ENCODE measurements at places on chromosomes 12 and 14.

DNA sequence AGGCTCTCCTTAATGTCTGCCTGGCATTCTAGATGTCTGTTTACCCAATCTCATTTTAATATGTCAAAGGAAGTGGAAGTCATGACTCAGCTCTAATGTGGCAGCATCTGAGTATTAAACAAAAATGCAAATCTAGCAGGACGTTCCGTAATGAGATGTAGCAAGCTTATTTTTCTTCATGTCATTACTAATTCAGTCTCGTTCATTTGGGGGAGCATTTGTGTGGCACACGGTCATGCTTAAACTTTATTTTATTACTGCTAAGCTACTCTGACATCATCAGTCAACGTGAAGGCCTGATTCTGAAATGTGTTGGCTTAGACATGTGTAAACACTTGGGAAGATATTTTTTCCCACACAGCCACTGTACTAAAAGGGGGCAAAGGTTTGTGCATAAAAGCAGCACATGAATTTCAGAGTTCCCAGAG lies 326.7 kb upstream of the TMPO start:
- no peak for DNase-seq

DNA sequence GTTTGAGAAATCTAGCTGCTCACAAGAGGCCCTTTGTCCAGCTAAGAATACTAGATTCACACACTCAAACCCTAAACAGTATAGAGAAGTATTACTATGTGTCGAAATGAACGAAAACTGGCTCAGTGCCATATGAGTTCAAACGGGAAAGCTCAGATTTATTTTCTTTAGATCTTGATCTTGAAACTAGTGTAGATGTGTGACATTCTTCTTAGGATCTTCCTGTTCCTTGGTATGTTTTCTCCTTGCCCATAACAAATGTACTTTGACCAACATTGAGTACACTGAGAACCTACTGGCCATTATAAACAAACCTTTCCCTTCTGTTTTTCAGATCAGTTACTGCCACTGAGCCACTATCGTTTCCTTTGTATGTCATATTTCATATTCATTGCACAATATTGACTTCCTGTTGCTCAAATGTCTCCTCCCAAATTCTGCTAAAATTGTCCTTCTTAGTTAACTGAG lies 21.3 kb downstream of the MYBPC1 start:
- no peak for DNase-seq

- peak; percentile 32 for DNase-seq
These were observed 5.5 kb upstream of the GPR68 start for GRCh38 chr14:91249841-91250616.

- no peak for DNase-seq
These were observed 448 bp downstream of the TSPAN9 start for GRCh38 chr12:3077572-3078081.

DNA sequence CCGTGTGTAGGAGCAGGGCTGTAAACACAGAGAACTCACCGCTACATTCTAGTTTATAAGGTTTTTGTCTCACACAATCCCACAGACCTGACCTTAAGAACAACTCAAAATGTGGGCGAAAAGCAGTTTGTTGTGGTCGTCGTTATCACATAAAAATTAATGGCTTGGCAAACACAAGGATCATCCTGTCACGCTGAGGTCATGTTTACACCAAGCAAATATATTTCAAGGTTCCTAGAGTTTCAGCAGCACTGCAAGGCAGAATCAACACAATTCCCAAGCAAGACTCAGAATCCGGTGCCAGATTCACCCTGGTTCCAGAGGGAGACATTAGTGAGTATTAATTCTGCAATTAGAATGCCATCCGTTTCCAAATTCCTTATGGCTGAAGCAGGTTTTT lies 30.1 kb upstream of the MAP1LC3B2 start:
- DNase-seq = no peak

DNA sequence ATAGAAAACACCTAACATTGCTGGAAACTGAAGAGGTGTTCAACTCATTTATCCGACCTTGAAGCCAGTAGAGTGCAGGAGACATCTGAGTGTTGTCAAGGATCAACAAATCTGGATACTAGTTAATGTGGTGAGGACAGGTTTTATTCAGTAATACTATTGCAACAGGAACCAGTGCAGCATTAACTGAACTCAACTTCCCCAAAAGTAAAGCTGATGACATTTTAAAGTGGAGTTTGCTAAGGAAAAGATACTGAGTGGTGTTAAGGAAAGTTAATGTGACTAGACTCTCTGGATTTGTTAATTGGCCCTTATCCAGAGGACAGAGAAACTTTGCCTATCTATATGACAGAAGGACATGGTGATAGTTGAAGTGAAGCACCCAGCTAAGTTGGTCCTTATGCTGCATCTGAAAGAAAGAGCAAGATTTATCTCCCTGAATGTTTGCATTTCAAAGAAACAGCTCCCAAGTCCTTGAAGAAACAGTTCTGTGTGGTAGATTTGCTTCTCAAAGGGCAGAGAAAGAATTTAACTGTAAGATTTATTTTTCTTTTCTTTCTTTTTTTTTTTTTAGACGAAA lies 1.2 kb upstream of the CLEC7A start:
- DNase-seq = no peak

DNA sequence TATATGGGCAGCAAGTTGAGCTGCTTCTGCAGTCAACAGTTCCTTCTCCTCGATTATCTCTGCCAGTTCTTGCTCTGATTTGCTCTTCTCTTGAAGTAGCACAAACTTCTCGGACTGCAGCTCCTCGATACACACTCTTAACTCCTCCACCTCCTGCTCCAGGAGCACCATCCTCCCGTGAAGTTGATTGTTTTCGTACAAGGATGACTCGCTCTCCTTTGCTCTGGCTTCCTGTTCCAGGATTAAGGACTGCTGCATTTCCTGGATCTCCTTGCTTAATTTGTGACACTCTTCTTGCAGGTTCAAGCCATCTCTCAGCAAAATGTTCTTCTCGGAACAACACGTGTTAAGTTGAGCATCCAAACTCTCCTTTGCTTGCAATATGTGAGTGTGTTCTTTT lies 56.2 kb upstream of the VPS33A start:
- DNase-seq = no peak

- DNase-seq = no peak
These were observed 10.7 kb downstream of the TTC5 start for GRCh38 chr14:20295067-20295466.

- no peak for DNase-seq
These were observed 68.3 kb downstream of the DERA start for GRCh38 chr12:15979096-15980092.

DNA sequence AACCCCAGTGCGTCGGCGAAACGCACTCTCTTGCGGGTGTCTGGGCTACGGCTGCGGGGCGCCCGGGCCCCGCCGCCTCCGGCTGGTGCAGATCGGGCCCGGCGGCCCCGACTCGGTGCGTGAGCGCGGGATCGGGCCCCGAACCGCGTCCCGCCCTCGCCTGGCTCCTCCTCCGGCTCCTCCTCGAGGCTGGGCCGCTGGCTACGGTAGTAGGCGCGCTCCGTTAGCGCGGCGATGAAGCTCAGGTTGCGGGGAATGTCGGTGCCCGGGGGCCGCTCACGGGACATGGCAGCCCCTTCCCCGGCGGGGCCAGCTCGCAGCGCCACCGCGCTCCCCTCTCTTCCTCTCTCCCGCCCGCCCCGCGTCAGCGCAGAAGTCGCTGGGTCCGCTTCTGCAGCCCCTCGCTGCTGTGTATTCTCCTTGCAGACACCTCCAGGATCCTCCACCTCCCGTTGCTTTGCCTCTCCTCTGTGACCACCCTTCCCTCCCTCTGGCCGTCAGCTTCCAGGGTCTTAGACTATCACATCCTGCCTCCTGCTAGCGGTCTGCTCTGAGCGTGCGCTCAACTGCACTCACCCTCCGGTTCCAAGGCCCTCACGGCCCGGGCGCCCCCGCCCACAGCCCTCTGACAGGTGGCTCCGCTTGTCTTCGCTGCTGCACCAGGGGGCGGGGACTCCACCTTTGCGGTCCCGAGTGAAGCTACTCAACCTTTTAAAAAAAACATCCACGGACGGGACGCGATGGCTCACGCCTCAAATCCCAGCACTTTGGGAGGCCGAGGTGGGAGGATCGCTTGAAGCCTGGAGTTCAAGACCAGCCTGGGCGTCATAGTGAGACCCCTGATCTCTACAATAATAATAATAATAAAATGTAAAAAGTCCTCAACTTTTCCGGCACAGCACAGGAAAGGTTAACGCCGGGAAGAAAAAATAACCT lies at the start of gene PPP1R3E:
TSS of gene PPP1R3E (minus strand) at position 570 of the 936 bp plus-strand sequence. CDS start at position 287, 283 bp downstream.
- DNase-seq = peak; percentile 59

GRCh38 chr14:54901380-54902142 lies 1.1 kb downstream of the GCH1 start:
- no peak for DNase-seq

DNA sequence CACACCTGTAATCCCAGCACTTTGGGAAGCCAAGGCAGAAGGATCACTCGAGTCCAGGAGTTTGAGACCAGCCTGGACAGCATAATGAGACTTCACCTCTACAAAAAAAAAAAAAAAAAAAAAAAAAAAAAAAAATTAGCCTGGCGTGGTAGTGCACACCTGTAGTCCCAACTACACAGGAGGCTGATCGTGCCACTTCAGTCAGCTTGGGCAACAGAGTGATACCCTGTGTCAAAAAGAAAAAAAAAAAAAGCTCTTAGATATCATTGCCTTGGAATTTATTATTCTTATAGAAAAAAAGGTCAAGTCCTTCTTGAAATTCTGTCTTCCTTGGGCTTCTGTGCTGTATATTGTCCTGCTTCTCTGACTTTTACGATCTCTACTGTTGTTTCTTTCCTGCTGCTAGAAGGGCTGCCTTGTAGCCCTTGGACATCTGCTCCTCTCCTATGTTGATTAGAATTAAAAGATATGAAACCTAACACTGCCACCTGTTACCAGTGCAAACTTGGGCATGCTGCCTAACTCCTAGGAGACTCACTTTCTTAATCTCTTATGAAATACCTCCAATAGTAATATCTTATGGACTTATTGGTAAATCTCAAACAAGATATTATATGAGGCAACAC lies 5.7 kb downstream of the TMEM19 start:
- peak; percentile 18 for DNase-seq

DNA sequence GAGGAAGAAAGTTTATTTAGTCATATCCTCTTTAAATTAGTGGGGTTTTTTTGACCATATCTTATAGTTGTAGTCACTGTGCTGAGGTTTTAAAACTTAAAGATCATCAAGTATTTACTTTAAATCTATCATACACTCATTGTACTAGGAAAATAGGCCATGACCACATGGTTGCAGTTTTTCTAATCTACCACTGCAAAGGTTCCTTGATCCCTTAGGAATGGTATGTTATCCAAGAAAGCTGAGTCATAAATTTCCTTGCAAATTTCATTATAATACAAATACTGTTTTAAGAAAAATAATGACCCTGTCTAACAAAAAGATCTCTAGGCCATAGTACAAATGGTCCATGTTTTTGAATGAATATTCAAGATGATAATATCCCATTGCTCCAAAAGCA lies 74.7 kb downstream of the DBX2 start:
- no peak for DNase-seq

DNA sequence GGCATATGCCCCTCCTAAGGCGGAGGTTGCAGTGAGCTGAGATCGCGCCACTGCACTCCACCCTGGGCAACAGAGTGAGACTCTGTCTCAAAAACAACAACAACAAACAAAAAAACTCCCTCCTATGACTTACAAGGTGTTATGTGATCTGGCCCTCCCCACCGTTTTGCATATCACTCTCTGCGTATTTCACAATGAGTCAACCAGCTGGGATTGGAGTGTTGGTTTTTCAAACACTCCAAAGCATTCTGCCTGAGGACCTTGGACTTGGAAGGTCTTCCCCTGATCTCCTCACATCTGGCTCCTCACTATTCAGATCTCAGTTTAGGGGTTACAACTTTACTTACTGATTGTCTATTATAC lies 14.0 kb downstream of the MANSC1 start:
- no peak for DNase-seq

GRCh38 chr12:31440586-31440985 lies 114.6 kb upstream of the SINHCAF start:
- DNase-seq = no peak

DNA sequence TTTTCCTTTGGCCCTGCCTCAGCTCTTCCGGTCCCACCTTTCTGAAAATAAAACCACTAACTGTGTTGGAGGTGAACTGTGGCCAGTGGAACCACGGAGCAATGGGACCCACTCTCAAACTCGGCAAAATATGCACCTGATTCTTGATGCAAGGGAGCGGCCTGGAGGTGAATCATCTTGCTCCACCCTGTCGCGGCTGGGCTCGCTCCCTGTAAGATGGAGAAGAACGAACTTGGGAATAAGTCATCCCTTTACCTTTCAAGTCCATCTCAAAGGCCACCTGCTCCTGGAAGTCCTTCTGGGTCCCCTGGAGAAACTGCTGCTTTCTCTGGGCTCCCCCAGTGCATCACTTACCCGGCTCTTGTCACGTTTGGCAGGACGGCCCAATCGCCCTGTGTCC lies 309.9 kb downstream of the BCL11B start:
- no peak for DNase-seq

- no peak for DNase-seq
These were observed 170.0 kb upstream of the VASH1 start for GRCh38 chr14:76591266-76591665.

DNA sequence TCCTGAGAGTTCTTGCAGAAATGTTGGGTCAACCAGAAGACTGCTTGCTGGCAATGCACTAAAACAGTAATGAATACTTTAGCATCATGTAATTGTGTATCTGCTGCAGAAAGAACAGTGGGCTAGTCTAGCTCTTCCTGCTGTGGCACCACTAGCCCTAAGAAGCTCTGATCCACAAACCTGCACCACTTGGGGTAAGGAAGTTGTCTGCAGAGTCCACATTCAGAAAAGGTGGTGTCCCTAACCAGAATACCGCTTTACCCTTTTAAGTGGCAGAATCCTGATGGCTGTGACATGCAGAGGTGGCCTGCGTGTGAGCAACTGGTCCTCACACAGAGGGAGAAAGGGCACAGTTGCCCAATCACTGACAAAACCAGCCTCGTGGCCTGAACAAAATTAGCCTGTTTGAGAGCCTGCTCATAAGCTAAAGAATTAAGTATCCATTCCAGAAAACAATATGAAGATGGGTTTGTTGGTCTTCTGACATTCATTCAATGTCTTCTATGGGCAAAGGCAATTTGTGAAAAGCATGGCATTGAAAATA lies 165.8 kb downstream of the PPM1H start:
- DNase-seq = no peak

- DNase-seq = no peak
These were observed 299.0 kb upstream of the DDHD1 start for GRCh38 chr14:53452005-53452673.

GRCh38 chr14:92039063-92039718 lies 668 bp downstream of the TRIP11 start:
- peak; percentile 83 for DNase-seq

- peak; percentile 76 for DNase-seq
These were observed 6.3 kb upstream of the ITGB7 start for GRCh38 chr12:53213348-53213747.

DNA sequence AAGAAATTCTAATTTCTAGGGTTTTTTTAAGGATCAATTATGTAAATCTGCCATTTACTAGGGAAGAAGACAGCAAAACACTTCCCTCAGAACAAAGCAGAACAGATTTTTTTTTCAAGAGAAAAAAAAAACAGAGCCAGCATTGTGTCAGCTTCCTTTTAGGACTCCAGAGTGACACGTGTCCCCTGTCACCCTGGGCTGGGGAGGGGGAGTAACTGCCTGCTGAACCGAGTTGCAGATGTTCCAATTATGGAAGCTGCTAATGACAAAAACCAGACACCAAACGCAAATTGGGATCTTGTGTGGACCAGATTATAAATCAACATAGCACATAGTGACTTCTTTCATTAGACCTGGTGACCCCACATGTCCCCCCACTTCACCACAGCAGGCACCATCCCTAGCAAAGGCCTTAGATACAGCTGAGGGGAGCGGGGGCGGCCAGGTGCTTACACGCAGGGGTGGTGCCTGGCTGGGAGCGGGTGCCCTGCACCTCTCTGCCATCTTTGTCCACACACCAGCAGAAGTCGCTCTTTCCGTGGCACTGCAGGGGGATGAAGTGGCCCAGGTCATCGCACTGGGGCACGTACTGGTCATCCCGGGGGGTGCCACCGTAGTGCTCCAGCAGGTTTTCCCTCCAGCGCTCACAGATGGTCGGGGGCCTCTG lies 25.4 kb downstream of the RTRAF start:
- DNase-seq = no peak

All from NCI-H2081 (cell line).